GM23338 (cell line): ENCODE measurements at places on chromosomes 11 and 22. TPM values are rescaled to one million over a fixed set of nuclear protein-coding genes. Genes with fewer than 3 reads are reported as not detected.

MS4A14 gene
- total RNA-seq, result not detected in 2 replicates

LRP4 gene
- 14.5 and 18.4 TPM in 2 replicates for total RNA-seq

CARD18 gene
- not detected in 2 replicates for total RNA-seq

KRTAP5-2 gene
- not detected in 2 replicates for total RNA-seq

NCAPH2 gene
- 76.1 and 77.5 TPM in 2 replicates for total RNA-seq

RAB3IL1 gene
- total RNA-seq, result 2.7 and 4.0 TPM in 2 replicates

KRTAP5-5 gene
- not detected in 2 replicates for total RNA-seq

SCUBE2 gene
- 0.63 TPM in 1 of 2 replicates, not detected in the other for total RNA-seq

RFPL1 gene
- not detected in 2 replicates for total RNA-seq

OTUB1 gene
- 94.7 and 122 TPM in 2 replicates for total RNA-seq

CRYBB3 gene
- total RNA-seq, result 0.28 TPM in 1 of 2 replicates, not detected in the other

CRYAB gene
- 6.1 and 6.8 TPM in 2 replicates for total RNA-seq

RASSF10 gene
- total RNA-seq, result 1.8 and 4.0 TPM in 2 replicates

CDC42EP1 gene
- total RNA-seq, result 8.5 and 10.2 TPM in 2 replicates

ANO1 gene
- total RNA-seq, result 3.4 and 3.9 TPM in 2 replicates

OR10D3 gene
- not detected in 2 replicates for total RNA-seq

PARVB gene
- 7.7 and 15.5 TPM in 2 replicates for total RNA-seq
